ENCODE measurements at places on chromosomes 13 and 19.

DNA sequence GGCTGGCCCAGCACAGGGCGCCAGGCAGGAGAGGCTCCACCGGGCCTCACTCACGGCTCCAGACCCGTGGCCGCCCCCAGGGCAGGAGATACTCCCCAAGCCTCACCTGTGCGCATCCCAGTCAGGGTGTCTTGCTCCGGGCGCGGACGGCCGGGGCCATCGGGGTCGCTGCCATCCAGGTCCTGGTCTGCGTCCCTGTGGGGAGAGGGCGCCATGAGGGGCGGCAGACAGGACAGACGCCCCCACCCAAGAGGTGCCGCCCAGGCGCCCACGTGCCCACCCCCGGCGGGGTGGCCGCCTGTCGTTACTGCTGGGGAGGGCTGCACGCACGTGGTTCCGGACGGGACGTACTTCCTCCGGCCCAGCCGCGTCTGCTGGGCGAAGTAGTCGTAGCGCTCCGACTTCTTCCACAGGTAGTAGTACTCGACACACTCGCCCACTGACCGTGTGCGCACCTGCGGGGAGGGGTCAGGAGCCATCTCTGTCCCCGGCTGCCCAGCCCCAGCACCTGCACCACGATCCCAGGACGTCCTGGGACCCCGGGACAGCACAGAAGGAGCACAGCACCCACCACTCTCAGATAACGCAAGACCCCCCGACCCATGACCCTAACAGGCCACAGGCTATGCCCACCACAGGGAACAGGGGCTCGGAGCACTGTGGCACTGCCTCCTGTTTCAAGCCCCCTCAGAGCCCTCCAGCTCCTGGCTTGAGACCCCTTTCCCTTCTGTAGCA is 17.4 kb upstream of the PLPP2 start:
- no peak for DNase-seq

GRCh38 chr19:47765523-47766358 is 12.8 kb upstream of the SELENOW start:
- peak; percentile 48 for DNase-seq

DNA sequence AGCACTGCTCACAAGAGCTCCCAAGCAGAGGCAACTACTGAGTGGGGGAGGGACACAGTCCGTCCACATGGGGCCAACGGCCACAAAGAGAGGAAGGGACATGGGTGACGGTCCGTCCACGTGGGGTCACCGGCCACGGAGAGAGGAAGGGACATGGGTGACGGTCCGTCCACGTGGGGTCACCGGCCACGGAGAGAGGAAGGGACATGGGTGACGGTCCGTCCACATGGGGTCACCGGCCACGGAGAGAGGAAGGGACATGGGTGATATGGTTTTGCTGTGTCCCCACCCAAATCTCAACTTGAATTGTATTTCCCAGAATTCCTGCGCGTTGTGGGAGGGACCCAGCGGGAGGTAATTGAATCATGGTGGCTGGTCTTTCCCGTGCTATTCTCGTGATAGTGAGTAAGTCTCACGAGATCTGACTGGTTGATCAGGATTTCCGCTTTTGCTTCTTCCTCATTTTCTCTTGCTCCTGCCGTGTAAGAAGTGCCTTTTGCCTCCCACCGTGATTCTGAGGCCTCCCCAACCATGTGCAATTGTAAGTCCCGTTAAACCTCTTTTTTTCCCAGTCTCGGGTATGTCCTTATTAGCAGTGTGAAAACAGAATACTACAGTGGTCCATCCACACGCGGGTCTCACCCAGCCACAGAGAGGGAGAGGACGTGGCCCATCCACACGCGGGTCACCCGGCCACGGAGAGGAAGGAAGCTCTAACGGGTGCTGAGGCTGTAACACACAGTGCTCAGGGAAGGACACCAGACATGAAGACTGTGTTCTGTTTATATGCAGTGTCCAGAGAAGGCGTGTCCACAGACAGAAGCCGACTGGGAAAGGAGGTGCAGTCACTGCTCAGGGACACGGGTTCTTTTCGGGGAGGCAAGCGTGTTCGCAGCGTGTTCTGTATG is 48.5 kb downstream of the GAS6 start:
- DNase-seq: no peak

DNA sequence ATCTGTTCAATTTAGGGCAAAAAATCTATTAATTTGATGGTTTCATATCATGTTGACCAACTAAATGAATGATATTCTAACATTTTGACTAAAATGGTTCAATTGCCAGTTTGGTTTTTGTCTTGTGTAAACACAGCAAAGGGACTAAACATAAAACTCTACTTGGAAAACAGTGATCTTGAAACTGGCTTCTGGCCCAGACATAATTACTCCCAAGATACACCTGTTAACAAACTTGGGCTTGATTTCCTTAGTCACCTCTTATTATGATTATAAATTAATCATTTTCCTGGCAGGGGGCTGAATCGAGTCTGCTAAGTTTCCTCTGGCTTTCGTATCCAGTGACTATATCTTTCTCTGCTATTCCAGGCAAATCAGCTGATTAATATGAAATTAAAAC is 78.0 kb upstream of the OXGR1 start:
- no peak for DNase-seq

GRCh38 chr19:14558370-14559066 is 13.3 kb downstream of the NDUFB7 start:
- no peak for DNase-seq

DNA sequence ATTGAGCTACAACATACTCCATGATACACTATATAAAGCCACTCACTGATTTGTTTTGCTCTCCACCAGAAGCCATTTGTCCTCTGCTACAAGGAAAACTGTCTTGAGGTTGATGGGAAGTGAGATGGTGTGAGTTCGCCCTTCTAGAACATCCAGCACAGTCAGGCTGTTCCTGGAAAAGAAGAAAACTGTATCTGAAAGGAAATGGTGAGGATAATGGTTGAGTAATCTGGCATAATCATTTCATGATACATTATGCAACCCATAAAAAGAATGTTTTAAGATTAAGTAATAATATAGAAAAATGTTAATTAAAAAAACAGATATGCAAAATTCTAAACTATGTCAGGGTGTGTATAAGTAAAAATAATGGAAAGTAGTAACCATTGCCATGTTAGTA is 233.9 kb downstream of the RGCC start:
- DNase-seq: no peak

GRCh38 chr13:48393698-48394085 is 19.2 kb downstream of the LPAR6 start:
- no peak for DNase-seq

DNA sequence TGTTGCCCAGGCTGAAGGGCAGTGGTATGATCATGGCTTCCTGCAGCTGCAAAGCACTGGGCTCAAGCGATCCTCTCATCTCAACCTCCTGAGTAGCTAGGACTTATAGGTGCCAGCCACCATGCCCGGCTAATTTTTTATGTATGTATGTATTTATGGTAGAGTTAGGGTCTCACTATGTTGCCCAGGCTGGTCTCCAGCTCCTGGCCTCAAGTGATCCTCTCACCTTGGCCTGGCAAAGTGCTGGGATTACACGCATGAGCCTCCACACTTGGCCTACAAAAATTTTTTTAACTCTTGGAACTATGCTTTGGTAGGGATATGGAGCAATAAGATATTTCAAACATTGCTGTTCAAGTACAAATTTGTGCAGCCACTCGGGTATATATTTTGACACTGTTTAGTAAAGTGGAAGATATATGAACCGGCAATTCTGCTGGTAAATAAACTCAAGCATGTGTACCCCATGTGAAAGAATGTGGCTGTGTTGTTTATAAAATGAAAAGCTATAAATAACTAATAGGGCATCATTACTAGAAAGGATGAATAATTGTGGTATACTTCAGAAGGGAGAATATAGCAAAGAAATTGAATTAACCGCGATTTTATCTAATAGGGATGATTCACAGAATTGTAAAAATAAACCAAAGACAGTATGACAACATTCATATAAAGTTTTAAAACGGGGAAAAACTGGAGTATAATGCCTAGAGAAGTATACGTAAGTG is 1.1 kb downstream of the ZNF566 start:
- DNase-seq: no peak

GRCh38 chr13:48710160-48710559 is 56.4 kb downstream of the CYSLTR2 start:
- DNase-seq: no peak

DNA sequence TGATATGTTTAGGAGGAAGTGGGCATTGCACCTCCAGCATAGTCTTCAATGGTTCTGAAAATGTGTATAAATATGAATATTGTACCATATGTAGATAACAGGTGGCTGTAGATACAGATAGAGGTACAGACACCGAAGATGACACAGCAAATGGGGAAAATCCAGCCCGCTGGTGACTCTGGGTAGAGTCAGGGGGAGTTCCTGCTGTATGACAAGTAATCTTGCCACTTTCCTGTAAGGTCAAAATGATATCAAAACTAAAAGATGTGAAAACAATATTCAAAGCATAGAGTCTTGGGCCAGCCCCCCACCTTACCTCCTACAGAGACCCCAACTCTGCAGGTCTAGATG is 17.8 kb downstream of the C2CD4C start:
- no peak for DNase-seq
